ENCODE measurements at places on chromosomes 13 and 19. TPM values are rescaled to one million over a fixed set of nuclear protein-coding genes. Genes with fewer than 3 reads are reported as not detected.

Gene FFAR3
- total RNA-seq = not detected

DNA sequence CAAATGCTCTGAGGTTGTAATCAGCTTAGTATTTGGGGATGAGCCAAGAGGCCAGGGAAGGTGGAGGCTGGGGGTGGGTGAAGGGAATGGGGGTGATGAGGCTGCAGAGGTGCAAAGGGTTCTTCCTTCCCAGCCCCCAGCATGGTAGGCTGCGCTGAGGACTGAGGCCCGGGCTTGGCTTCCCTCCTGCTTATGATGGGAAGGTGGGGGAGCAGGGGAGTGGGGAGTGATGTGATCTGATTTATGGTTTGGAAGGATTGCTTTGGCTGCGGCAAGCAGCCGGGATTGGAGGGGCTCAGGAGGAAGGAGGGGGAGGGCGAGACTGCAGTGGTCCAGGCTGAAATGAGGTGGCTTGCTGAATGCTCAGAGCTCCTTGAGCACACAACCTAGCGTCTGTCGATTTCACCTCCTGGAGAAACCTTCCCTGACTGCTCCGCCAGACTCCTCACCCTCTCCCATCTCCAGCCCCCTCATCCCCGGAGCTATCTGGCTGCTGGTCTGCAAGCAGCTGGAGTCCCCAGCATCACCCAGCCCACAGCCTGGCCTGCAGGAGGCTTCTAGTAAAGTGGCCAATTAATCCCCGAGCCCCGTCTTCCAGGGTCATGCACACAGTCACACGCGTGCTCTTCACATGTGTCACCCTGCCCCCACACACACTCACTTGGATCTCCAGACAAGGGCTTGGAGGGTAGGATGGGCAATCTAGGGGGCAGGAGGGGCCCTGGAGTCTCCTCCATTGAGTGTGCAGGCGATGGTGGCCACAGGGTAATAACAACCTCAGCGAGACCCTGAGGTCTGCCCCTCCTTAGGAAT, 757 bp upstream of the CLEC11A start:
- no peak for DNase-seq

DNA sequence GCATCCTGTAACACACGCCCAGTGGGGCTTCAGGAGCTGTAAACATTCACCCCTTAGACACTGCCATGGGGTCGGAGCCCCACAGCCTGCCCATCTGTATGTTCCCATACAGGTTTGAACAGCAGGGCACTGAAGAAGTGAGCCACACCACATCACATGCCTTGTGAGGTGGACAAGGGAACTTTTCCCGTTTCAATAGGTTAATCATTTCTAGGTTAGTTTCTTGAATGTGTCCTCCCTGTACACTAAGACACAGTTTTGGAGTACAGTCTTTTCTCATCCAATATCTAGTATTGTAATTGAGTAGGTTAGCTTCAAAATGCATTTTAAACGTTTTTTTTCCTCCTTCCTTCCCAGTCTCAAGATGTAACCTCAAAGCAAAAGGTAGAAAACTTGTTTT, 700.2 kb upstream of the PCDH20 start:
- no peak for DNase-seq

- no peak for DNase-seq
These were observed 188.2 kb downstream of the KCNRG start for GRCh38 chr13:50203256-50203941.

GRCh38 chr19:50501186-50501567, 9.8 kb downstream of the JOSD2 start:
- DNase-seq = no peak

Data from fibroblast of villous mesenchyme (primary cell).